GDM1 (cell line): ENCODE measurements at places on chromosomes 2 and 18.

DNA sequence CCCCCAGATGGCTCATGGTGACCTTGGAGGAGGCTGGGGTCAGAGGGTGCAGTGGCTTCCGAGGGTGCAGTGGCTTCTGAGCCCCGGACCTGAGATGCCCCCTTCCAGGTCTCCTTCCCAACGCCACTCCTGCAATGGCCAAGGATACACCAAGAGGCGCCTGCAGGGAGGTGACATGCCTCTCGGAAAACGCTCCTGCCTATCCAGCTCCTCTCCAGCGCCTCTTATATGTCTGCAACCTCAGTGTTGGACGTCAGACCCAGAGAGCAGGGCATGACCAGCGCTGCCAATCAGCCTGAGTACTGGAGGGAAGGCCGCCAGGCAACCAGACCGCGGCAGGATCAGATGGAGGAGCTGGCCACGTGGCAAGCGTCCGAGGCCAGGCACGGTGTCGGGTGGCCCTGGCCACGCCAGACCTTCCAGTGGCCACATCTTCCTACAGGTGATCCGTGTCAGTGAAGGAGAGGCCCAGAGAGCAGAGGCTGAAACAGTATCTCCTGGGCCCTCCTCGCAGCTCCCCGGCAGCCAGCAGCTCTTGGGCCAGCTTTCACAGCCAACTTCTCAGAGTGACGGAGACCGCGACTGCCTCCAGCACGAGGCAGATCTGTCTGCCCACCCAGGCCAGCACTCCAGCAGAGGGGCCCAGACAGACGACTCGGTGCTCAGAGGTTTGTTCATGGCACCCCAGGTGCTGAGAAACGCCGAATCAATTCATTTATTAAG lies 199.5 kb upstream of the SALL3 start:
- no peak for DNase-seq

DNA sequence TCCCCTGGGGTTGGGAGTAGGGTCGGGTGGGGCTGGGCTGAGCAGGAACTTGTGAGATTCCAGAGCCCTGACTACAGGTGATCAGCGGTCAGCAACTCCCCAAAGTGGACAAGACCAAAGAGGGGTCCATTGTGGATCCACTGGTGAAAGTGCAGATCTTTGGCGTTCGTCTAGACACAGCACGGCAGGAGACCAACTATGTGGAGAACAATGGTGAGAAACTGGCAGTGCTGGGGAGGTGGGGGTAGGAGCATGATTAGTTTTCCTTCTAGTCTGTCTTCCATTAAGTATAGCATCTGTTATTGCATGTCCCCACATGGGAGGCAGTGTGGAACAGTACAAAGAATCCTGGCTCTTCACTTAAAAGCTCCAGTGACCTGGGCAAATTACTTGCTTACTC lies 23.7 kb downstream of the ZNF142 start:
- no peak for DNase-seq

- DNase-seq: no peak
These were observed 129.2 kb upstream of the CTNNA2 start for GRCh38 chr2:79383681-79384080.

- DNase-seq: no peak
These were observed 54.3 kb upstream of the SLC66A3 start for GRCh38 chr2:11100976-11101375.

GRCh38 chr2:178529194-178529593 lies 48.9 kb downstream of the PLEKHA3 start:
- DNase-seq: no peak

DNA sequence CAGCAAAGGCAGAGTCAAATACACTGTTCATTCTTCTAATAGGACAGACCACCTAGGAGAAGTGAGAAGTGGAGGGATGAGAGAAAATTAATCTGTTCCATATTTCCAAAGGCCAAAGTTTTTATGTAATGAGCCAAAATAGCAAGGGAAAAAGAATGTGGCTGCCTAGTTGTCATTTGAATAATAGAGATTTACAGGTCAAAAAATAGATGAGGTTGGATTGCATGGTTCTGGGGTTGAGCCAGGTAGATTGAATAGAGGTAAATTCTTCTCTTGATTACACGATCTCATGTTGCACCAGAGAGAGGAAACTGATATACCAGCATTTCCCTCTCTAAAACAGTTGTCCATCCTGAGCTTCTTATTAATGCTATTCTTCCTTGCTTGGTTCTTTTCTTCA lies 325.8 kb downstream of the CCDC178 start:
- DNase-seq: no peak

GRCh38 chr18:5841518-5841917 lies 53.8 kb downstream of the TMEM200C start:
- no peak for DNase-seq

DNA sequence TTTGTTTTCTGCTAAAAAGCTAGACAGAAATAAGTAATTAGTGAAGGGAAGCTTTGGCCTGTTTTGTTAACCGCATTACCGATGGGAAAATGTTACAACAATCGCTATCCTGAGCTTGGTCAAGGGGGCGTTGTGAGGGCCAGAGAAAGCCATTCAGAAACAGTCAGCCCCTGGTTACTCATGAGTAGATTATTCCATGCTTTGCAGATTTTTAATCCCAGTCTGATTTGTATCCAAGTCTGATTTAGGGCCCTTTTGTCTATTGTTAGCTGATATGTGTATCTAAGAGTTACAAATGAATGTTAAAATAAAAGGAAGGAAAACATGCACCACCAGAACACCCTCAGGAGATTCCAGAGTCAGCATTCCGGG lies 99.1 kb downstream of the PRPF40A start:
- no peak for DNase-seq

DNA sequence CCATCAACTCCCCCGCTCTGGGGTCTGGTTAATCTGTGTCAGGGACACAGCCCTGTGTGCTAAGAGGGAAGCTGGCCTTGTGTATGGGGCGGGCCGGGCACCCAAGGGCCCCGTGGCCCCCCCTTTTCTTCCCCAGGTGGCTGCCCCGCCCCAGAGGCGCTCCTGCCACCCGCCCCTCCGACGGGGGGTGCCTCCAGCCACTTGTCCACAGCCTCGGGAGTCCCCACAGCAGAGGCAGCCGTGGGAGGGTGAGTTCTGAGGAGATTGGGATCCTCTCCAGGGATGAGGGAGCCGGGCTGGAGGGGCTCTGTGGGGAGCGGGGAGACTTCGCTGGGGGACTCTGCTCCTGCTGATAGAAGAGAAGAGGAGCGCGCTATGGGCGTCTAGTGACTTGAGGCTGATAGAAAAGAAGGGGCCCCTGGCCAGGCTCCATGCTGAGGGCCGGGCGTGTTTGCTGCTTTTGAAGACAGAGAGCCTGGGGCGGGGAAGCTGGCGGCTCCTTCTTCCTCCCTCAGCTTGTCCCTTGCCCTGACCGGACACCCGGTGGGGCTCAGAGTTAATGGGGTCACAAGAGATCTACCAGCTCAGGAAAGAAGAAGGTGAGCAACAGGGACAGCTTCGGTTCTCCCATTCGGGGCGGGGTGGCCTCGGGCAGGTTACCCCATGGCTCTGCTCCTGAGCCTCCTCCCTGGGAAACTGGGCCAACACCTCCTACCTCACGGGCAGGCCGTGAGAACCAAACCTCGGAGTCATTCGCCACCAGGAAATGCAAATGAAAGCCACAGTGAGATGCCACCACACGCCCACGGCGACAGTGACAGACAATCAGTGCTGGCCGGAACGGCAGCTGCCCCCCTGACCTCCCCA lies 89.4 kb upstream of the TAF1B start:
- no peak for DNase-seq

GRCh38 chr2:59968441-59968840 lies 585.0 kb downstream of the BCL11A start:
- no peak for DNase-seq

DNA sequence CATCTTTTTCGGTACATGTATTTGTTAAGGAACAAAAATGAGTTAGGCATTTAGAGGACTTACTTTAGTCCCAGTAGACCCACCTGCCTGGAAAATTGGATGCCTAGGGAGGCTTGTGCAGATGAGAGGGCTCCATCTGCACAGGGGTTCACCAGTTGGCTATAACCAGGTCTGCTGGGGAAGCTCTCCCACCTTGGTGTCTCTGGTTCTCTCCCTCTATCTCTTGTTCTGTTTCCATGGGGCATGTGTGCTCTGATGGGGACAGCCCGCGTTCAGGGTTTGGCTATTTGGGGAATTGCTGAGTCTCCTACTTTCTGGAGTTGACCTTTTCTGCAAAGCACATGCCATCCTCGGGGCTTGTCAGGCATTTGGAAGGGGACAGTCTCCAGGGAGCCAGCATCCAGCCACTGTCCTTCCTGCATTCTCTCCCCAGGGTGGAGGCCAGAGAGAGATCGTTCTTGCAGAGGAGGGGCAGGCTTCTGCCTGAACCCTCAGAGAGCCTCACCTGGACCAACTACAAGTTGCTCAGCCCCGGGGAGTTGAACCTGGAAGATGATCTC lies 157.3 kb downstream of the KLHL29 start:
- no peak for DNase-seq

DNA sequence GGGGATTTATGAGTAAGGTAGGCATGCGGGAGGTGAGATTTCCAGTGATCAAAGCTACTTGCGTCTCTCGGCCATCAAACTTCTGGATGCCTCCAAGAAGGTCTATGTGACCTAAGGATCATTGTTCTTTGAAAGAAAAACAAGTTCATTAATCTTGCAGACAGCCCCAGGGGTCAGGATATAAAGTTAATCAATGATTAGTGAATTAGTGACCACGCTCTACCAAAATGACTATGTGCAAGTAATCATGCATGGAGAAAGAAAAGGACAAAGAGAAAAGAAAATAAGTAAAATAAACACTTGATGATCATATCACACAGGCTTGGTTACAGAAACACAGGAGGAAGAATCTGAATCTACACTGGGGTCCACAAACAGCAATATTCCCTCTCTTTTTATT lies 42.5 kb upstream of the BCL11A start:
- no peak for DNase-seq

DNA sequence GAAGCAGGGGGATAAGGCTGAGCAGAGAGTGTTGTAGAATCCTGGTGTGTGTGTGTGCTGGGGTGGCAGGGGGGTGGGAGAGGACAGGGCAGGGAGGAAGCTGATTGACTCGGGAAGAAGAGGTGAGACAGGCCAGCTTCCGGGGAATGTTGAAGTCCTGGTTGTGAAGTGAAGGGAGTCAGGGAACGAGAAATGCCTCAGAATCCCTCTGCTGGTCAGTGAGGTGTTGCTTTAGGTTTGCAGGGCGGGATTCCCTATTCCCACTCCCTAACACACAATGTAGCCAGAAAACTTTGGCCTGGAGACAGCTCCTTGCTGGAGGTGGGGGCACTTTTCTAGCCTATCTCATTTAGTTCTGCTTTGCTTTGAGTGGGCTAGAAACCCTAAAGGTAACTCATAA lies 265.1 kb downstream of the HAUS1 start:
- DNase-seq: no peak

DNA sequence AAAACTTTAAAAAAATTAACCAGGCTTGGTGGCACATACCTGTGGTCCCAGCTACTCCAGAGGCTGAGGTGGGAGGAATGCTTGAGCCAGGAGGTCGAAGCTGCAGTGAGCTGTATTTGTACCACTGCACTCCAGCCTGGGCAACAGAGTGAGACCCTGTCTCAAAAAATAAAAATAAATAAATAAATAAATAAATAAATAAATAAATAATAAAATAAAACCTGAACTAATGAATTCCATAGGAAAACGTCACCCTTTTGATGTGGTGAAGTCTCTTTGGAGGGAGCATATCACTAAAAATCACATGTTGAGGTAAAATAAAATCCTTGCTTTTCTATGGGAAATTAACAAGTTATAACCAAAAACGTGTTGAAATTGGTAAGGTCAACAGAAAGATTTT lies 29.6 kb upstream of the ITGAV start:
- no peak for DNase-seq

DNA sequence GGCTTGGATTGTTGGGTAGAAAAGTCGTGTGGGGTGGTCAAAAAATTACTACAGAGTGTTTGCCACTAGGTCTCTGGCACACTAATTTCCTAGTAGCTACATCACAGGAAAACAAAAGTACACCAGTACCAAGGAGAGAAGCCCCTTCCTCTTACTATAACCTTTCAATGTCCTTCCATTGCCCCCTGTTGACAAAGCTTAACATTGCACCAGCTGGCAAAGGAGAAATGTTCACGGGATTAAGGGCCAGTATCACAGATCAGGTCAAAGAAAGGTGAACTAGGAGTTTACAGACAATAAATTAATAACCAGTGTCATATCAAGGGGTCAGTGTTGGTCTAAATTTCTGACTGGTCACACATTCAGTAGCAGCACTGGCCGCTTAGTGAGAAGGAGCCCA lies 1139.6 kb upstream of the FAM98A start:
- DNase-seq: no peak

DNA sequence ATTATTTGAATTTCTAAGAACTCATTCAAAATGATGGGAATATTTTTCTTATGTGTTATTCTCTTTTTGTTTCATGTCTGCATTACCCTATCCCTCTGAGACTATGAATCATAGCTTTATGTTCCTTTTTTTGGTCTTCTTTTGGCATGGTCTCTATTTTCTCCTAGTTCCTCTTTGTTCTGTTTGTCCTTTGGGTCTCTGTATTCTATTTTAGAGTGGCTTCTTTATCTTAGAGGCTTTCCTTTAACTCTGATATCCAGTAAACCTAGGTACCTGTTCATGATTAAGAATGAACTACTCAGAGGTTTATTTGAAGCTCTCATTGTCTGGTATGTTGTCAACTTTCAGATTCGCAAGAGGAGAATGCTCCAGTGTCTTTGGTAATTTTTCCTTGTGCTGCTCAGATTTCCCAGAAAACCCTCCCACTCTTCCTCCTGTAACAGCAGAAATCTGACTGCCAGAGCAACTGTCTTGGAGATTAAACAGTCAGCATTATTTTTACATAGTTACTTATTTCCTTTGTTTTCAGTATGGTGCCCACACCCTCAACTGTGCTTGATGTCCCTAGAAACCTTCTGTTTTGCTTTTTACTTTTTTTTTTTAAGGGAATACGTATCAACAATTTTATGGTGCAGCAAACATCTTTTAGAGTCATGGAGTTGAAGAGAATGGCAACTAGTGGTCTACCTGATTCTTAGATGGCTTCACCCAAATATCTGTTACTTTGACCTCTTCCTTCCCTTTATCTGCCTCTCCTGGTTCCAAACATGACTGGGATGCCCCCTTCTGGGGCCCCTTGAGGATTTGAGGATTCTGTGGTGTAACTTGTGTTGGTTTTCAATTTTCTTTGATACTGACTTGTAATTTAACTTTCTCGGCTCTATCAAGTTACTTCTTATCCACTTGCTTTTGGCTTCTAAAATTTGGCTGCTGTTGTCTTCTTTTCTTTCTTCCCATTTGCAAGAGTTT lies 92.0 kb downstream of the DPP10 start:
- DNase-seq: no peak
